ENCODE measurements at places on chromosomes 7 and 10.
A peak's percentile ranks its signal among the peaks of the same experiment; 100 is the strongest.

- DNase-seq: no peak
These were observed 2.8 kb downstream of the MCU start for GRCh38 chr10:72694476-72695369.

GRCh38 chr7:158702944-158703343 lies 1.7 kb downstream of the NCAPG2 start:
- no peak for DNase-seq

DNA sequence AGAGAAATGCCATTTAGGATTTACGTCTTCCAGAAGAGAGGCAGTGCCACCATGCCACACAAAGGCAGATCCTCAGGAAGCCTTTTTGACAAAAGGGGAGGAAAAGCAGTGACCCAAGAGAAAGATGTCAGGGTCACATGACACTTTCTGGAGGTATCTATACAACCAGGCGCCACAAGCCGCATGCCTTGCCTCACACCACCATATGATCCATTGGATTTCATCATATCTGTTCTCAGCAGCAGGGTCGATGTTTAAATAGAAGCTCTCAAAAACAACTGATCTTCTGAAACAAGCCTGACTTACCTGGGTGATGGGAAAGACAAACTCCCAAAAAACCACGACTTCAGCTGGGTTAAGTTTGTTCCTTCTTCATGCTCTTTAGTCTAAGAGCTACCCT lies 52.5 kb upstream of the UNC5B start:
- no peak for DNase-seq

GRCh38 chr10:33635967-33636515 lies 301.6 kb upstream of the NRP1 start:
- DNase-seq: no peak

GRCh38 chr10:118952493-118953295 lies 76.8 kb upstream of the NANOS1 start:
- DNase-seq: no peak

- no peak for DNase-seq
These were observed 27.2 kb downstream of the HTR5A start for GRCh38 chr7:155097338-155097737.

DNA sequence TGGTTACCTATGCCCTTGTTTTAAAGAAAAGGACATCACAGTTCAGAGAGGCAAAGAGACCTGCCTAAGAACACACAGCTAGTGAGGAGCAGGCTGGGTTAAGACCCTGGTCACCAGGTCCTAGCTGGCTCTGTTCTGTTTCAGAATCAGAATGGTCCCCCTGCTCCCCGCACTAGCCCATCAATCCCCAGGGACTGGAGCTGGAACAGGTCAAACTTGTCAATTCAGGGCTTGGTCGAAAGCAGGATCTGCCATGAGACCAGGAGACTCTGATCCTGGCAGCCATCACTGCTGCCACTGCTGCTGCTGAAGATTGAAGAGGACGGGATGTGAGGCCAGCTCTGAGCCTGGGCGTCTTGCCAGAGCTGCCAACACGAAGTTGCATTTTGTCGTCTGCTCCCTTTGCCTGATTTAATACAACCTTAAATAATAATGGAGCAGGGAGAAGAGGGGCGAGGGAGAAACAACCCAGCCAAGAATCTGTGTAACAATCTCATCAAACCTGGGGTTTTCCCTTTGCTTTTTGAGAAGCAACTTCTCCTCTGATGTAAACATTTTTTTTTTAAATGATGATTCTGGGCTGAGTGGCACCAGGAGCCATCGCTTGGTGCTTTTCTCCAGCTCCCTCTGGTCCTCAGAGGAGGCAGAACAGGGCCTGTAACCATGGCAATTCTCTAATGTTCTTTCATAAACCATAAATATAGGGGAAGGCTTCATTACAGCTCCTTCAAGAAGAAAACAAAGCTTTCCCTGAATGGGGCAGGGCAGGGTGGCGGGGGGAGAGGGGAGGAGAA lies 119.0 kb upstream of the SORCS3 start:
- DNase-seq: peak; percentile 45

- no peak for DNase-seq
These were observed 312.4 kb downstream of the KCNMA1 start for GRCh38 chr10:77325233-77325537.

DNA sequence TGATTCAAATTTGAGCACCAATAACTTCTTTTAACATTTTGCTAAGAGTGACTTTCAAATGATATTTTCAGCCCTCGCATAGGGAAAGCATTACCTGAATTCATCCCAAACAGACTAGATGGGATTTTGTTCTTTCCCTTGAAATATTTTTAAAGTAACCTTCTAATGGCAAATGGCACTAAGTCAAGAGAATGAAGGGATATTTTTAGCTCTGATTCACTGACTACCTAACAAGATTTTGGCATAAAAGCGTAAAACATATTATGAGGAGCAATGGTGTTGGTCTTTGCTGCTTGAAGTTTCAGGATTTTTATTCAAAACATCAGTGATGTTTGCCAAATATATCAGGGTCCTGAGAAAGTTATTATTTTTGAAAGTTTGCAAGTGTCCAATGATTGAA lies 290.3 kb downstream of the CDK14 start:
- no peak for DNase-seq

DNA sequence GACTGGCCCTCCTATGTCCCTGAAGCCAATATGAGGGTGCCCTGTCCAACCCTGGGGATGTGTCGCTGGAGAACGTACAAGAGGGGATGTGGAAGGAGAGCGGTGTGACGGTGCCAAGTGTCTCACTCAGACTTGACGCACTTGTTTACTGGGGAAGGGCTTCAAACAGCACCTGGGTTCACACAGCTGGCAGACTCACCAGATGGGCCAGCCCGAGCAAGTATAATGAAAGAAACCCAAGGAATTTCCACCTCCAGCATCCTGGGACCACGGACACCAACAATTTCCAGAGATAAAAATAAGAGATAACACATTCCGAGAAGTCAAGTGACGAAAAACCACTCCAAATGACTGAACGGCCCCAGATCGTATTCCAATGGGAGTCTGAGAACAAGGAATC lies 5.3 kb downstream of the ATP5MF start:
- no peak for DNase-seq

- DNase-seq: no peak
These were observed 41.3 kb downstream of the ST7 start for GRCh38 chr7:116994611-116995010.

DNA sequence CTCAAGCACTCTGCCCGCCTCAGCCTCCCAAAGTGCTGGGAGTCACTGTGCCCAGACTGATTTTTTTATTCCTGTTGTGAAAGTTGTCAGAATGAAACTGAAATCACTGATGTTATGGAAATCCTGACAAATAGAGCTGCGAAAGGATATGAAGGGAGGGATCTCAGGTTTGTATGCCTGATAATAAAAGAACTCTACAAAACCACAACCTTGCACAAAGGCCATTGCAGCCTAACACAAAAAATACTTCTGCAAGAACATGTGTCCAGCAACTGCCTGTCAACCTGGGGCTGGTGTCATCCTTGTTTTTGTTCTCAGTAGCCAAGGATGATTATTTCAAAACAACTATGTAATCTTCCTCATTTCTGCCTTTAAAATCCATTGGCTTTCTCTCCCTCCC lies 126.1 kb downstream of the NEBL start:
- no peak for DNase-seq

- DNase-seq: no peak
These were observed 757.3 kb downstream of the TYW1 start for GRCh38 chr7:67753891-67754290.

GRCh38 chr7:20578257-20578771 lies 37.2 kb upstream of the ABCB5 start:
- no peak for DNase-seq

- DNase-seq: no peak
These were observed 9.5 kb upstream of the SH2D4B start for GRCh38 chr10:80528185-80528700.

- no peak for DNase-seq
These were observed 6.0 kb downstream of the ASB4 start for GRCh38 chr7:95491634-95492314.

DNA sequence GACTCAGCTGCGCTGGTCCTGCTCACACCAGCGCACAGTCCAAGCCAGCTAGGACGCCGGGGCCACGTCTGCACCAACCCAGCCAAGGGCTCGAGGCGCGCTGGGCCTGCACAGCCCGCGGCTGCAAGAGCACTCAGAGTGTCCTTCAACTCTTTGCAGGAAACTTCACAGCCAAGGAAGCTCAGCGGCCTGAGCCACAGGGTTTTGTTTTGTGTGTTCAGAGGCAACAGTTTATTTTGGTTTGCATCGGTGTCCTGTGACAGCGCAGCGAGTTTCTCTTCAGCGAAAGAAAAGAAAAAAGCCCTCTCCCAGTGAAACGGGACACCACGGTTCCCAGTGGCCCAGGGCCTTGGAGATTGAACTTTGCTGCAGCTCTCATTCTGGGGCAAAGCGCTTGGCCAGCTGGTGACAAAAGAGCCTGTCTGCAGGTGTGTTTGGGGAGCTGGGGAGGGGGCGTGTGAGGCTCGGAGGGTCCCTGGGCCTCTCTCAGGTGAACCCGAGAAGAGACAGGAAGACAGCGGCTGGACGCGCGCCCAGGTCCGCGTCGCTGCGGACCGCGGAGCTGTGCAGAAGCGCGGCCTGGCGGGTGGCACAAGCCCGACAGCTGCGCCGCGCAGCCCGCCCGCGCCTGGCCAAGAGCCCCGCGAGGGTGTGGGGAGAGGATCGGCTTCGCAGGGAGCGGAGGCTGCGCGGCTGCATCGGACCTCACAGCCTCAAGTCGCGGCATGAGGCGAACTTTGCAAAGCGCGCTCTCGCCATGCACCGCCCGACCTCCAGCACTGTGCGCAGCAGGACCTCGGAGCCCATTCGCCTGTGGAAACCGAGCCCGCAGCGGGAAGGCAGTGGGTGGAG lies 922 bp downstream of the CXCL12 start:
- no peak for DNase-seq

DNA sequence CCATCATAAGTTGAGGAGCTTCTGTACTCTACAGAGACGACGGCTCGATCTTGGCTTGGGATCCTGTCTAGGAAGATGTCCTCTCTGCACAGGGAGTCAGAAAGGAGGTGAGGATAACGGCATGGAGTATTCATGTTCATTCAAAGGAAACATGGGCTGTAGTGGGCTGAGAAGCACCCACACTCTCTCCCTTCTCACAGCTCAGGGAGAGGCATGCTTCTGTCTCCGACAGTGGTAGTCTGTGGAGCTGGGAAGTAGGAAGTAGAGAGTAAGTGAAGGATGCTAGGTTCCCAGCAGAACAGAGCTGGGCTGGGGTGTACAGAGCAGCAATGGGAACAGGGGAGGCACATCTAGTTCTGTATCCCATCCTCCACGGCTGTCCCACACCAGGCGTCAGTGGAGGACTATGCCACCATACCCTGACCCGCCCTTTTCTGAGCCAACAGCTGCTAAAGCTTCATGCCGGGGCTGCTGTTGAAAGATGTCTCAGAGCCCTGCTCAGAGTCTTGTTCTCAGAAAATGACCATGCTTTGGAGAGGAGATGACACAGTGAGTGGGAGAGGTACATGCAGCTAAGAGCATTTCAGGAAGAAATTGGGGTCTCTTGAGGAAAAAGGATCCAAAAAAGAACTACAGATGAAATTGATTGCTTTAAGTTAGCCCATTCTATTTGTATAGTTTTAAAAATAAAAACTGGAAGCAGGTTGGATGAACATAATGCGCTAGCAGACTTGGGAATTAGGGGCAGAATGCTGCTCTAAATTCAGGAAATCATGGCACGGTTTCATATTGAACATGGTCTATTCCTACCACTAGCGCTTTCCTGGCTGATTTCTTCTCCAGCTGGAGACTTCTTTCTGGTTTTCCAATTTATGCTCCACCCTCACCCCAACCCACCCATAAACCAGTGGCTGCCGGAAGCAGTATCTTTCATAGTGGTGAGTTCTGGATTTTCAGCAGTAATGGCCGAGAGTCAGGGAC lies 138.6 kb downstream of the CHN2 start:
- DNase-seq: no peak

DNA sequence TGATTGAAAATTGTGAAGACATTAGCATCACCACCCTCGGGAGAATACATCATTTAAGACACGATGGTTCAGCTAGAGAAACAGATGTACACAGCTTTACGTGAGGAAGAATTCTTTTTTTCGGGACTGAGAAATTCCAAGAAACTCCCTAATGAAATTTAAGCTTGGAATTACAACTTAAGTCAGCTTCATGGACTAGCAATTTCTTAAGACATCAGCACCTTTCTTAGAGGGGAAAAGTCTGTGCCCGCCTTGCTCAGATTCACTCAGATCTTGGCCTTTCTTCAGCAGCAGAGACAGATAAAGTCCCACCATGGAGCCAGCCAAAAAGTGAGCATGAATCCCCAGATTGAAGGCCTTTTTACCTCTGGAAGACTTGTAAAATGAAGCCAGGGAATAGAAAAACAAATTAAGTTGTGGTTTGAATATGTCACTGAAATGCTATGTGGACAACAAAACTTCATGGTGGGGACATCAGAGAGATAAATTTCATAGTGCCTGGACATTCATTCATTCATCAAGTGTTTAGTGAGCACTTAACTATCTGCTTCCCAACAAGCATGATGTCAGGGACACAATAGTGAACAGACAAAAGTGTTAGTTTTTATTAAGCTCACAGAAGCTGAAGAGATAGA lies 32.1 kb downstream of the PRKG1 start:
- no peak for DNase-seq

DNA sequence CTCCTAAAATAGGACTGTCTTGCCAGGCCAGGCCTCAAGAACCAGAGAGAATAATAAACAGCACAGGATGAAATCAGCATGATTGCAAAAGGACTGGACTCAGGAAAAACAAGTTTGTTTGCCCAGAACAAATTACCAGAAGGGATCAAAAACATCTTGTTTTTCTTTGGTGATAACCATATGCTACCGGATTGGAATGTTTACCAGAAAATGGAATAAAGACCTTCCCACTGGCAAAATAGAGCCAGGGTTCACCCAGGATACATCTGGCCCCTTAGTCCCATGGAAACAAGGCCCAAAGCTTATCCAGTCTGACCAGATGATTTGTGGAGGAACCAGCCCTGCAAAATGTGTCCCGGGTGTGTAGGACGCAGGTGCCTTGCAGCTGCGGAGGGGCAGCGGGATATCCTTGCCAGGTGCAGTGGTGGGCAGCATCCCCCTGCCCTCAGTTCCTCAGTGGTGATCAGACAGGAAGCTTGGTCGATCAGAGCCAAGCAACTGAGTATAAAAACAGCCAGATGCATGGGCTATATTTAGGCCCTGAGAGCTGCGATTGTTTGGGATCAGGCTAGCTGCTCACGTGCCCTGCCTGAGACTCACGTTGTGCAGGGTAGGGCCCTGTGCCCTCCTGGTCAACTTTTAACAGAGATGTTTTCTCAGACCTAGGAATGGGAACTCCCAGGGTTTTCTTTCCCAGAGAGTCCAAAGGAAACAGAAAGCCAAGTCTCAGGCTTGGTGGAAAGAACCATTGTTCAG lies 4.6 kb upstream of the ZNF22 start:
- DNase-seq: no peak

GRCh38 chr7:25260862-25261494 lies 32.7 kb upstream of the NPVF start:
- no peak for DNase-seq

- DNase-seq: no peak
These were observed 32.6 kb downstream of the CHST3 start for GRCh38 chr10:71996592-71997371.

DNA sequence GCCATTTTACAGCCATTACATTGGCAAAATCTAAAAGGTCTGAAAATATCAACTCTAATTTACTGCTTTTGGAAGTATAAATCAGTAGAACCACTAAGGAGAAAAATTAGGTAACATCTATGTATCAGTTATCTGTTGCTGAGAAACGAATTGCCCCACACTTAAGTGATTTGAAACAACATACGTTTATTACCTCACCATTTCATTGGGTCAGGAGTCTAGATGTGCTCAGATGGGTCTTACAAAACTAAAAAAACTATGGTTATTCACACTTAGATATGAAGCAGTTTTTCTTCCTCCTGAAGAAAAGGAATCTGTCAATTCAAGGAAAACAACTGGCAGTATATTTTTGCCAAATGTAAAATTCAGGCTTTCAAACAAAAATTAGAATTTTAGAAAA lies 80.1 kb upstream of the APBB1IP start:
- no peak for DNase-seq
